ENCODE measurements at places on chromosomes 6 and 20.
A peak's percentile ranks its signal among the peaks of the same experiment; 100 is the strongest.

DNA sequence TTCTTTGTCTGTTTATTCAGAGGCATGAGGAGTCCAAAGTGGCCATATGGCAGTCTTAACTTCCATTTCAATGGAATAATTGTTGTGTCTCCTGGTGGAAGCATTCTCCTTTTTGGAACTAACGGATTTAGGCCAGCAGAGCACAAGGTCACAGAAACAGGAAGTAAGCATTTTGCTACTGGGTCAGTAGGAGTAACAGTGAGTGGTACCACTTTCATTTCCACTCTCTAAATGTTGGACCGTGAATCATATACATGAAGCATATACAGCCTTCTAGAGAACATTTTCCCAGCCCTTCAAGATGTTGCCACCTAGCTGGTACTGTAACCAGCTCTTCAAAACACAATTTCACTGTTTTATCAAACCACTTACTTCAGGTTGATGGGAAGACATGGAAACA, 182.8 kb downstream of the EYS start:
- no peak for DNase-seq

DNA sequence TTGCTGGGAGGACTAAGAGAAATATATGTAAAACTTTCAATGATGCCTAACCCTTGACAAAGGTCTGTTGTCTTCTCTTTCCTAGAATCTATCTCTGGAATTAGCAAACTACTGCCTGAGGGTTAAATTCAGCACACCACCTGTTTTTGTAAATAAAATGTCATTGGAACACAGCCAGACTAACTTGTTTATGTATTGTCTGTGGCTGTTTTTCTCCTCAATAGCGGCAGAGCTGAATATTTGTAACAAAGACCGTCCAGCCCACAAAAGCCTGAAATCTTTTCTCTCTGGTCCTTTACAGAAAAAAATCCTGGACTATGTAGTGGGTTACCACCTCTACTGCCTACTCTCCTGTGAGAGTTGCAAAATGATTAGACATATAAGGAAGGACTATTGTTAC, 33.3 kb upstream of the SYNDIG1 start:
- no peak for DNase-seq

DNA sequence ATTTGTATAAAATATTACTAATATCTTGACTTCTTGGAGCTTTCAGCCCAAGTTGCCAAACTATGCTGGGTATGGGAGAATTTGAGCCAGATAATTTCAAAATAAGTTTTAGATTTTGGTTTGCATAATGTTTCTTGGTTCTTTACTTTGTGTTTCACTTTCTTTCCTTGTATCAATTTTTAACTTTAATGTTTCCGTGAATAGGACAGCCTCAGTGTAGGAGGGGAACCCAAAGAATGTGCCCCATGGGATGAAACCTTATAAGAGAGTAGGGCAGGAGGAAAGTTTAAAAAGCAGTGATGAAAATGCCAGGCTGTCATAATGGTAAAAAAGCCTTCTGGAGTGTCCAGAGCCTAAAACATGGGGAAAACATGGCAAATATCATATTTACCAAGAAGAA, 252.4 kb upstream of the IRAK1BP1 start:
- DNase-seq = no peak

DNA sequence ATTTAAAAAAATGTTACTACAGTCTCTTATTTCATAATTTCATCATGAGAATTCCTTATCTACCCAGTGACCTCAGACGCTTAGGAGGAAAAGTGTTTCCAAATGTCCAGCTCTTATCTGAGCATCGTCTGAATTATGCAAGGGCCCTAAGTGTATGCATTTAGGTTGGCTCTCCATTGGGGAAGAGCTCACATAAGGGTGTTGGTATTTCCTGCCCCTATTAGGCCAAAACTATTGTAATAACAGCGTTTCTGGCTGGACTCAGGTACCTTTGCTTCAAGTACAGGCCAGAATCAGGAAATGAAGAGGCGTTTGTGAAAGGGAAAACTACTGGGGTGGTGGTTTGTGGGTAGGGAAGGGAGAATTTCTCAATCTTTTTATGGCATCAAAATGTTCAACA, 40.4 kb upstream of the SGK1 start:
- DNase-seq = no peak

- DNase-seq = no peak
Measured at GRCh38 chr6:1027795-1028569, 283.9 kb upstream of the FOXQ1 start.

- no peak for DNase-seq
Measured at GRCh38 chr6:98678481-98678880, 155.9 kb upstream of the POU3F2 start.

DNA sequence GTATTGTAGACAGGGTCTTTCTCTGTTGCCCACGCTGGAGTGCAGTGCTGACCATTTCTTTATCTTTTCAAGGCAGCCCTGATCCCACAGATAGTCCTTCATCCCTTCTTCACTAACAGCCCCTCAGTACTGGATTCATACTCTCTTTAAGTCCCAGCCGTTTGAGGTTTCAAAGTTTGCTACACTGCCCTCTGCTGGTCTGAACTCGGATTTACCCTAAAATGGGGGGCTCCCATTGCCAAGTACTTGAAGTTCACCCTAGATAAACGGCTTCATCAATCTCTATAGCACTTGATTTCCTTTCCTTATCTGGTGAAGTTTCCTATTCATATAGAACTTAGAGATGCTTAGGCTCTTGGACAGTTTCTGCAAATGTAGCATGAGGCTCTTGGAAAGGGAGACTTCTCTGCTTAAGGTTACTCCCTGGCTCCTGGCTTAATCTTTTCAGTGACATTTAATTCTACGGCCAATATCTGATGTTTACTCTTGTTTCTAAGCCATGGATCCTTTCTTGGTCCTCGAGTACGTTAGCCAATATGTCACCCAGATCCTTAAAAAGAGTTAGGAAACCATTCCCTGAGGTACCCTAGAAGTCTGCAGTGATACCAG, 21.4 kb upstream of the PREP start:
- DNase-seq = no peak

DNA sequence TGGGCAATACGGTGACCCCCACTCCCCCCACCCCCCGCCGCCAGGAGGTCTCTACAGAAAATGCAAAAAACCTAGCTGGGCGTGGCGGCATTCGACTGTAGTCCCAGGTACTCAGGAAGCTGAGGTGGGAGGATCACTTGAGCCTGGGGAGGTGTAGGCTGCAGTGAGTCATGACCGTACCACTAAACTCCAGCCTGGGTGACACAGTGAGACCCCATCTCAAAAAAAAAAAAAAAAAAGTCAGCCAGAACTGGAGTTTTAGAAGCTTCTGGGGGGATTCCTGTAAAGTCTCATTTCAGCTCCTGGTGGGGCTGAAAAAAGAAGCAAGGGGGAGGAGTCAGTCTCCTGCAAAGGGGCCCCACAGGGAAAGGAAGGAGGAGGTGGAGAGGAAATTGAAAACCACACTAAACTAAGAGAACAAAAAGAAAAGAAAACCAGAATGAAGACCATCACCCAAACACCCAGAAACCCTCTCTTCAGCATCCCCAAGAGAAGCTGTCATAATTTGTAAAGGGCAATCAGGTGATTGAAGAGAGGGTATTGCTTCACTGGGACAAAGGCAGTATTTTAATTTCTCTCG, 50.4 kb downstream of the NOL4L start:
- DNase-seq = no peak

DNA sequence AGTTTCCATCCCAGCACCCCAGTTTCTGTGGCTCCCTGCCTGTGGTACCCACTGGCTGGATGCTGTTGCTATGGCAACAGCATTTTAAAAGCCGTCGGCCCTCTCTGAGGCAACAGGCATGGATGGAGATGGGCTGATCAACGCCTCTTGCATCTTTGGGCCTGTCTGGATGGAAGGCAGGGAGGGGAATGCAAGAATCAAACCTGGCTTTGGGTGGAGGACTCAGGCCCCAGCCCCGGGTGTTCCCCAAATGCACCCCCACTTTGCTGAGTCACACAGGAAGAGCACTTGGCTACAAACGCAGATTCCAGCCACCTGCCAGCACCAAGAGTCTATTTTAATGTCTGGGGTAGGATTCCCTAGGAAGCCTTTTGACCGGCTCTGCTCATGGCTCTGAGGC, 45.7 kb upstream of the TGM2 start:
- no peak for DNase-seq

GRCh38 chr6:104796031-104796785, 63.5 kb downstream of the HACE1 start:
- no peak for DNase-seq

- DNase-seq = no peak
Measured at GRCh38 chr6:157993076-157993475, 11.4 kb downstream of the SYNJ2 start.

DNA sequence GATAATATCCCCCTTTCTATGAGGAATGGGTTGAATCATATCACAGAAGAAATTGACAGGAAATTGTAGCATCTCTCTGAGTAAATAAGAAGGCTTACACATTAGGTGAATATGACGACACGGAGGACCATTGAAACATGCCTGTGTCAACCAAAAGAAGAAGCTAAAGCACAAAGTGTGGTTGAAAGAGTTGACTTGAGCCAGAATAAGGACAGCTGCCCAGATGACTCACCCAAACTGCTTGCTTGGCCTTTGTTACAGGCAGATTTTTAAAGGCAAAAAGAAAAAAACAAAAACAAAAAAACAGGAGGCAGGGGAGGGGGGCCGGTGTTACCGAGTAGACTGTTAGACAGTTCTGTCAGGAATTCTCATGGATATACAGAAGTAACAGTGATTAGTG, 129.8 kb upstream of the EDN1 start:
- DNase-seq = no peak

- no peak for DNase-seq
Measured at GRCh38 chr6:113679051-113679450, 178.1 kb upstream of the MARCKS start.

DNA sequence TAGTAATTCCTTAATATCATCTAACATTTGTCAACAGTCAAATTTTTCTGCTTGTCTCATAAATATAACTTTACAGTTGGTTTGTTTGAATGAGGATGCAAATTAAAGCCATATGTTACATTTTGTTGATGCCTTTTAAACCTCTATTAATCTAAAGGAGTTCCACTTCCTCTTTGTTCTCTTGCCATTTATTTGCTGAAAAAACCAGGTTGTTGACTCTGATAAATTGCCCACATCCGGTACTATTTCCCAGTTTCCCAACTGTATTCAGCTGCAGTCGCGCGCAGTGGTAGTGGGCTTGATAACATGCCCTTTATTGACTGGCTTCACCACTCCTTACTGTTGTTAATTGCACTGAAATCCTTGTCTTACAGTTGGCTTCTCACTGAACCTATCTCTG, 32.8 kb upstream of the SIRPB2 start:
- no peak for DNase-seq

DNA sequence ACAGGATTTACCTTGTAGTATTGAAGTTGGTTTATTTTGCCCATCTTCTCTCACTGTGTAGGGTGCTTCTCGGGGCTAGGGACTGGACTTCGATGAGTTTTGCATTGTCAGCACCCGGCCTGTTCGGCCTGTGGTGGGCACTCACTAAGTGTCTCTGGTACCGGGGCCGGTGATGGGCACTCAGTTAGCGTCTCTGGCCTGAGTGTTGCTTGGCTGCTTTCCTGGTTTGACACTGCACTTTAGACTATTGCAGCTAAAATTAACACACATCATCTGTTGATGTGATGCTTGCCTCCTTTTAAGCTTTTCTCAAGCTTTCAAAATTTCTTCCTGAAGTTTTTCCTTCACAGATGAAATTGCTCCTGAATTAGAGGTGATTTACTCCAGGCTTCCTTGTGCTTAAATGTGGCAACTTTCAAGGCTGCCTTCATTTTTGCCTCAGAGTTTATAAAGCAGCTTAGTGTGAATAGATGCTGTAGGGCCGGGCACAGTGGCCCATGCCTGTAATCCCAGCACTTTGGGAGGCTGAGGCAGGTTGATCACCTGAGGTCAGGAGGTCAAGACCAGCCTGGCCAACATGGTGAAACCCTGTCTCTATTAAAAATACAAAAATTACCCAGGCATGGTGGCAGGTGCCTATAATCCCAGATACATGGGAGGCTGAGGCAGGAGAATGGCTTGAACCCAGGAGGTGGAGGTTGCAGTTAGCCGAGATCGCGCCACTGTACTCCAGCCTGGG, 41.7 kb upstream of the TULP4 start:
- no peak for DNase-seq

- DNase-seq = peak; percentile 7
Measured at GRCh38 chr6:114304304-114304887, 38.4 kb downstream of the HS3ST5 start.

DNA sequence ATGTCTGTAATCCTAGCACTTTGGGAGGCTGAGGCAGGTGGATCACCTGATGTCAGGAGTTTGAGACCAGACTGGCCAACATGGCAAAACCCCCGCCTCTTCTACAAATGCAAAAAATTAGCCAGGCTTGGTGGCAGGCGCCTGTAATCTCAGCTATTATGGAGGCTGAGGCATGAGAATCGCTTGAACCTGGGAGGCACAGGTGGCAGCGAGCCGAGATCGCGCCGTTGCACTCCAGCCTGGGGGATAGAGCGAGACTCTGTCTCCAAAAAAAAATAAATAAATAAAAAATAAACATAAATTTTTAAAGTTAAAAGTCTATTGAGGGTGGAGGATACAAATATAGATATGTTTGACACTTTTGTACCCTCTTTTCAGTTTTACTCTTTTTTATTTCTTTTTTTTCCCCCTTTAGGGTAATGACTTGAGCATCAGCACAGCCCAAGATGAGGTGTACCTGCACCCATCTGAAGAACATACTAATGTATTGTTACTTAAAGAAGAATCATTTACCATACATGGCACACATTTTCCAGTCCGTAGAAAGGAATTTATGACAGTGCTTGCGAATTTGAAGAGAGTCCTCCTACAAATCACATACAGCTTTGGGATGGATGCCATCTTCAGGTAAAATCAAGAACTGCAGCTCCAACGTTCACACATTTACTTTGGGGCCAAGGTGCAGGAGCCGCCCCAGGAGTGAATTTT, 368.9 kb downstream of the LAMA2 start:
- peak; percentile 32 for DNase-seq

DNA sequence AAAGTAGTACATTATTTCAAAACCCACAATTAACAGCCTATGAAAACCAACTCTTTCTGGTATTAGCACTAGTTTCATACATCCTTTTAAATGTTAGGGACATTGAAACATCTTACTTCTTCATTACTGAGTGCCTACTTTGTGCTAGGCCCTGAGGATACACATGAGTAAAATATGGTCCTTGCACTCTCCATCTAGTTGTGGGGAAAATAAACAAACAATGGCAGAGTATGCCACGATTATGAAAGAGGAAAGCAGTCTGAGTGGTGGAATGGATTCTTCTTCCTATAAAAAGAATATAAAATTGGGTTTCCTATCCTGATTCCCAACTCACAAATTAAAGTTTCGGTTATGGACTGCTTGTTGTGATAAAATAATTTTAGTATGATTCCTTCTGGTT, 84.9 kb downstream of the ATXN1 start:
- DNase-seq = no peak

DNA sequence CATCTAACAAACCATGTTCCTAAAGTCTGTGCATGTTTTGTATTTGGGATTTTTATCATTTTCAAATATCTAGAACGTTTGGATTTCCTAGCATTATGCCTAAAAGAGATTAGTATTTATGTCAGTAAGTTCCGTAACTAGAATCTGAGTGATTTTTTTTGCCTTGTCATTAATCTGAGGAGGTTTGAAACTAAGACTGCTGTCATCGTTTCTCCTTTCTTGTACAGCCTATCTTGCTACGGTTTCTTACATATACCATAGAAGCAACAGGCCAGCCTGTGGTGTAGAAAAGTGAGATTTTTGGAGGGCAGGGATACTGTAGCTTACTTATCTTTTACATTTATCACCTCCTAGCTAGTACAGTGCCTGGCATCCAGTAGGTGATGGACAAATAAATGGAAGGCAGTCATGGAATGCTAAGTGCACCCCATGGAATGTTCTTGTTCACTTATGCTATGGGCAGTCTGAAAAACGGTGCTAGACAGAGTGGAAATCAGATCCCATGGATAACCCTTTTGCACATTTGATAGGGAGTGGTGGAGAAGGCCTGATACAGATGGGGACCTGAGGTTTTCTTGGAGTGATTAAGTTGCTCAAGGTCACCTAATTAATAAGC, 93.9 kb downstream of the ARID1B start:
- no peak for DNase-seq
